ENCODE measurements at places on chromosomes 1 and 21.
A peak's percentile ranks its signal among the peaks of the same experiment; 100 is the strongest.

DNA sequence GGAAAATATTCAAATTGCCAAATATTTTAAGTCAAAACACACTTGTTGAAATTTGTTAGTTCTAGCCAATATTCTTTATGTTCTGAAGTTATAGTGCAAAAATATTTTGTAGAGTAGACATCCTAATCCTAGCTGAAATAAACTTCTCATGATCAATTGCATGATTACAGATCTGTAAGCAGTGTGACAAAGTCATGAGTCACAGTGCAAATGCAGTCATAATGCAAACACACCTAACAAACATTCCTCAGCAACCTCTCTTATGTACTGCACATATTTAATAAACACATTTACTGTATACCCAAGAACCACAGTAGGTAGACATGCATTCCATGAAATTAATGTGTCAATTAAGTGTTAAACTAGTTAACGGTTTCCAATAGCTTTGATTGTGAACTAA is 1857.4 kb downstream of the NCAM2 start:
- no peak for DNase-seq

DNA sequence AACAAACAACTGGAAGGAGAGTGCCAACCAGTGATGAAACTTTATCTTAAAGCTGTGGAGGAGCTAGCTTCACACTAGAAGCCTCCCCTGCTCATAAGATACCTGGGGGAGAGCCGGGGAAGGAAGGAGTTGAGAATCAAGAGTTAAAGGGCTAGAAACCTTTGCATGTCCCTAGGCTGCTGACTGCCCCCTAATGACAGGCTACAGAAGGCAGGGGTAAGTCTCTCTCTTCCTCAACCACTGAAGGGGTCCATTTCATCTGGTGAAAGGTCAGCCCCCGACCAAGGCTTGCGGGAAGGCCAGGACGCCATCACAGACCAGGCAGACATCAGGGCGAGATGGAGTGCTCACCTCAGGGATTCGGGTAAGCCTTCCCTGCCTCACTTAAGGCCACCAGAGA is 65.6 kb upstream of the GRHL3 start:
- DNase-seq: no peak

GRCh38 chr1:35151220-35151619 is 41.7 kb downstream of the SFPQ start:
- no peak for DNase-seq

DNA sequence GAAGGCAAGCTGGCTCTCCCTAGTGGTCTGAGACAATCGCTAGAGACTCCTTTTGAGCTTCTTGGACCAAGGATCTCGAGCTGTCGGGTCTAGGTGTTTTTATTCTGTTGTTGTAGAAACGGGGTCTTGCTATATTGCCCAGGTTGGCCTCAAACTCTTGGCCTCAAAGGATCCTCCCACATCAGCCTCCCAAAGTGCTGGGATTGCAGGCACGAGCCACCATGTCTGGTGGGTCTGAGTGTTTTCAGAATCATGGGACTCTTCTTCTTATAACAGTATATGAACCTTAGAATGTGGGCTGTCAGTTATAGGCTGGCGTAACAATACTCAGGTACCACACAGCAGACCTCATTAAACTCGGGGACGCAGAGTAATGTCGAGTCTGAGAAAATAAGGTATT is 33.1 kb downstream of the DNAJC11 start:
- DNase-seq: no peak

DNA sequence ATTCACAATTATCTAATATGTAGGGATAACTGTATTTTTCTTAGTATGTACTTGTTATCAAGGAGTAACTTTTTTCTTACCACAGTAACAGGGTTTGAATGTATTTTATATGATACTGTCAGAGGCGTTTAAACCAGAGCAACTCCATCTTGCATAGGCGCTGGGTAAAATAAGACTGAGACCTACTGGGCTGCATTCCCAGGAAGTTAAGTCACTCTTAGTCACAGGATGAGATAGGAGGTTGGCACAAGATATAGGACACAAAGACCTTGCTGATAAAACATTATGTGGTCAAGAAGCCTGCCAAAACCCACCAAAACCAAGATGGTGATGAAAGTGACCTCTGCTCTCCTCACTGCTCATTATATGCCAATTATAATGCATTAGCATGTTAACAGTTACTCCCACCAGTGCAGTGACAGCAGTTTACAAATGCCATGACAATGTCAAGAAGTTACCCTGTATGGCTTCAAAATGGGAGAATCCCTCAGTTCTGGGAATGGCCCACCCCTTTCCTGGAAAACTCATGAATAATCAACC is 64.8 kb downstream of the RPE65 start:
- no peak for DNase-seq

DNA sequence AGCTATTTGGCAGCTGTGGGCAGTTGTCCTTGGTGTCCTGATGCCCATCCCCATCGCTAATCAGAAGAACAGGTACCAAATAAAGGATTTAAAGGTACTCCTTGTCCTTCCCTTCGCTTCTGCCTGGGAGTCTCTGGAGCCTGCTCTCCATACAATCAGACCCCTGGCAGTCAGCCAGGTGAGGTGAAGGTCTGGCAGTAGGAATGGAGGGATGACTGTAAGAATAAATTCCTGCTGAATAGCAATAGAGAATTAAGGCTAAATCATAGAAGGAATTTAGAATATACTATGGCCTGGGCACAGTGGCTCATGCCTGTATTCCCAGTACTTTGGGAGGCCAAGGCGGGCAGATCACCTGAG is 9.2 kb downstream of the THBS3 start:
- no peak for DNase-seq

GRCh38 chr1:4657960-4658541 is 3.6 kb downstream of the AJAP1 start:
- DNase-seq: peak; percentile 56

DNA sequence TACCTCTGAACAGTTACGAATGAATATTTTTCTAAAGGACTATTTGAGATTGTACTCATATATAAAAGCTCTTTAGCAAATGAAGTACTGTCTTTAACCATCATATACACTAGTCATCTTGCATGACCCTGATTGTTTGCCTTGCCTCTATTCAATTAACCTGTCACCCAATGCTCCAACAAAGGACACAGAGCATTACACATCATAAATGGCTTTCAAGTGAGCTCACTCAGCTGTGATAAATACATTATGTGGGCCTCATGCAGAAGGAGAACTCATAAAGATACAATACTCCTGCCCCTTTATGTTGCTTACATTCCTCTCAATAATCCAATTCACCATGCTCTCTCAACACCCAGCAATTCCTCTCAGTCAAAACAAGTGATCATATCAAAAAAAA is 993.0 kb upstream of the PRMT6 start:
- peak; percentile 82 for DNase-seq

DNA sequence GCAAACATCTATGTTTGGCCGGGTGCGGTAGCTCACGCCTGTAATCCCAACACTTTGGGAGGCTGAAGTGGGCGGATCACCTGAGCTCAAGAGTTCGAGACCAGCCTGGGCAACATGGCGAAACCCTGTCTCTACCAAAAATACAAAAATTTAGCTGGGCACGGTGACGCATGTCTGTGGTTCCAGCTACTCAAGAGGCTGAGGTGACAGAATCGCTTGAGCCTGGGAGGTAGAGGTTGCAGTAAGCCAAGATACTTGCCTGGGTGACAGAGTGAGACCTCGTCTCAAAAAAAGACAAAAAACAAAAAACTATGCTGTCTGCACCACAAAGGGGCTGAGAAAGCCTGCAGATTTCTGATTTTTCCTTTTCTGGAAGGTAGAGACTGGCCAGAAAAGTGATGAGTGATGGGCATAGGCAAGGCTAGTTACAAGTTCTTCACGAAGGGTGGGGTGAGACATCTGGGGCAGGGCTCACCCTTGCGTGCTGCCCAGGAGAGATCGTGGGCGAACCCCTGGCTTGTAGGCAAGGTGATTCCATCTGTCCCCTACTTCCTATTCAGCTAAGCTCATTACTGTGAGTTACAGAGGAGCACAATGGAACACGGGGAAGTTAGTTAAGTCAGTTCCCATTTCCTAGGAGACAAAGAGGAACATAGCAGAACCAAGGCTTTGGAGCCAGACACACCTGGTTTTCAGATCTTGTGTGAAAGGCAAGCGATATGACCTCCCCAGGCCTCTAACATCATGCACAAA is 3.2 kb downstream of the SLC2A1 start:
- no peak for DNase-seq

DNA sequence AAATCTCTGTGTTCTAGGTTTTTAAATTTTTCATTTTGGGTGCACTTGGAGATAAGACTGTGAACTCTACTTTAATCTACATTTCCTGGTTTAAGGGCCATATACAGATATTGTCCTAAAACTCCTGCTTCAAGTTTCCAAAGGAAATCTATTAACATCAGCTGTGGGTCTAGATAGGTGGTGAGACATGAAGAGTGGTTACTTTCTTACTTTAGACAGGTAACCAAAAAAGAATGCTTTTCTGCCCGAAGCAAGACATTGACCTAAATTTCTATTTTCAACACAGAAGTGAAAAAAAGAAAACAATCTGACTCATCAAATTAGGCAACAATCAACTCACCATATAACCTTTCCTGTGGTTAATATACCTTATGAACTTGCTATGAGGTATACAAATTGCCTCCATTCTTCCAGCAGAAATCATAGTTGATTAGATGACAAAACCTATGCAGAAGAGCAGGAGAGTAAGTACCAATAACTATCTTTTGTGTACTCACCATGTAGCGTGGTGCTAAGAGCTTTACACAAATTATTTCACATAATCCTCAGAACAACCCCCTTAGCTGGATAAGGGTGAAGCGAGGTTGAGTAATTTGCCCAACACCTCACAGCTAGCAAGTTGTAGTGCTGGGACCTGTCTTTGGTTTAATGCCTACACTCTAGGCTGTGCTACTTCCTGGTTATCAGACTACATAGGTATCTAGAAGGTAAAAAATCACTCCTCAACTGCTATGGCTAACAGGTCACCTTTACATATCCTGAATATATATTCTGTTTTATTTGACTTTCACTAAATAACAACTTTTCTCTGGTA is 23.4 kb upstream of the PTPN14 start:
- DNase-seq: no peak

DNA sequence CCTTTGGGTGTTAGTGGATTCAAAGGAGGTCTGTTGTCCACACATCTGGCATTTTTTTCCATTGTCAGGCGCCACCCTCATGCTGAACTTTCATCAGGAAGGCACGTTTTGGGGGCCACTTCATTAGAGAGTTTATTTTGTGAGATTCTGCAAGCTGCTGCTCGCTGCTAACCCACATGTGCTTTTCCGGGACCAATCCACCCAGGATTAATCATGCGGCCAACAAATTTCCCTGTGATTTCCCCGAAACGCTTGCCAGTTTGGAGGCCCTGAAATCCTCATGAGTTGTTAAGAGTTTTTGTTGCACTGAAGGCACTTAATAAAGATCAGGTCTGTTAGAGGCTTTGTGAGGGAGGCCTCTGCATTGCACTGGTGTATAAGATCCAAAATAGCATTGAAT is 2.4 kb downstream of the PDPN start:
- DNase-seq: no peak

DNA sequence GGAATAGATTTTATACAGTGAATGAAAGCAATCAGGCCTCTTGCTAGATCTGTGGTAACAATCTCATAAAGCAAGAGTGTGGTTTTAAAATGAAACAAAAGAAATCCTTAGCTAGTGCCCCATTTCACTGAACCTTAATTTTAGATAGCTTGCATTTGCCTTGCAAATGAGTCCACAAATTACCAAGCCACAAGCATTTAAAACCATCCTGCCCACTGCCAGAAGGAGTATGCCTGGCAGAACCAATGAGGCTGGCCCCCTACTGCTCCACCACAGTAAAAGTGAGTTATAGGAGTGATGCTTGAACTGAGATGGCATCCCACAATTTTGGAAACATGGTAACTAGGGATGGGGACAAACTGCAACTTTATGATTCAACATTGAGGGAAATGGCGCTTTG is 206.4 kb upstream of the LMO4 start:
- no peak for DNase-seq

- DNase-seq: no peak
Measured at GRCh38 chr1:62391369-62391971, 45.4 kb upstream of the USP1 start.

GRCh38 chr1:226657895-226658545 is 81.1 kb downstream of the ITPKB start:
- peak; percentile 75 for DNase-seq

GRCh38 chr1:43731867-43732531 is 24.7 kb downstream of the ST3GAL3 start:
- DNase-seq: no peak

GRCh38 chr1:185966471-185966870 is 232.3 kb downstream of the HMCN1 start:
- no peak for DNase-seq

GRCh38 chr1:183021405-183022201 is 1.6 kb upstream of the LAMC1 start:
- DNase-seq: no peak

DNA sequence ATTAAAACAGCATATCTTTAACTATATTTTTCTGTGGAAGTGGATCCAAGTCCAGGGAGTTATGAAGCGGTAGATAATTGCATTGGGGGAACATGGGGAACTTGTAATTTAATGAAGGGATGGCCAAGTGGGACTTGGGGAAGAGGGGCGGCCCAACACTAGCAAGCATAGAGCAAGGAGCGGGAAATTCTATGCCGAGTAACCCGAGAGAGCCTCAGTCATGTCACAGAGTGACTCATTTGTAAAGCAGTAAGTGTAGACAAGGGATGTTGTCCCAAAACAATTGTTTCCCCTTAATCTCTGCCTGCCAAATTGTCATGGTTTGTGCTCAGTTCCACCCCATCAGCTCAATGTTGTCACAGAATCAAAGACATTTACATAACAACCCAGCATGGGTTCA is 620.1 kb downstream of the AJAP1 start:
- no peak for DNase-seq

DNA sequence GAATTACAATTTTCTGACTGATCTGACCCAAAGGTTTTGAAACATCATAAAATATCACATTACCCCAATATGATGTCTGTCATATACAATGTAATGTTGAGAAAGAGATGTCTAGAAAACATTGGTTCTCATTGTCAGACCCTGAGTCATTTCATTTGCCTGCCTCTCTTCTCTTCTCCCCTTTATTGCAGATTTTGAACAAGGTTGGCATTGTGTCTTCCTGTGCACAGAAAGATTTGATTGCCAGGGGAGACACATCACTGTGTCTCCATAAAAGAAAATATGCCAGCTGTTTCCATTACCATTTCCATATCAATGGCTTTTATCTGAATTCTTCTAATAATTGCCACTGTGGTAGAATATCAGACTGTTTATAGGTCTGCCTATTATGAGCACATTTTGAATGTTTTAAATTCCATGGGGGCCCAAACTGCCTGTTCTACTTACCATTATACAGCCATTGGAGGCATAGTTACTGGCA is 65.6 kb downstream of the IFI44 start:
- DNase-seq: no peak

DNA sequence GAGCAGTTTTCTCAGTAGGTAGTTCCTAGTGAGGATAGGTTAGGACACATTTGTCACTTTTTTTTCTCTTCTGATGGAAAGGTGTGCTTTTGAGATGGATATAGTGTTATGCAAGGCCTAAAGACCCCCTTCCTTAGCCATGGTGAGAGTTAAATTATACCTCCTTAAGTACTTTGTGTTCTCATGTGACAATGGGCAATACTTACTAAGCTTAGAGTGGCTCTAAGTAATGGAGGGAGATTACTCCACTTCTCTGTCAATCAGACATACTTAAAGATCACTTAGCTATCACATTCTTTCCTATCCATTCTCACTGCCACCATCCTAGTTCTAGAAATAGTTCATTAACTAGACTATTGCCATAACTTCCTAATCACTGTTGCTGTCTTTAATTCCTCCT is 265.6 kb downstream of the PBX1 start:
- DNase-seq: no peak
